ENCODE measurements at places on chromosomes 7 and 10.
A peak's percentile ranks its signal among the peaks of the same experiment; 100 is the strongest.

DNA sequence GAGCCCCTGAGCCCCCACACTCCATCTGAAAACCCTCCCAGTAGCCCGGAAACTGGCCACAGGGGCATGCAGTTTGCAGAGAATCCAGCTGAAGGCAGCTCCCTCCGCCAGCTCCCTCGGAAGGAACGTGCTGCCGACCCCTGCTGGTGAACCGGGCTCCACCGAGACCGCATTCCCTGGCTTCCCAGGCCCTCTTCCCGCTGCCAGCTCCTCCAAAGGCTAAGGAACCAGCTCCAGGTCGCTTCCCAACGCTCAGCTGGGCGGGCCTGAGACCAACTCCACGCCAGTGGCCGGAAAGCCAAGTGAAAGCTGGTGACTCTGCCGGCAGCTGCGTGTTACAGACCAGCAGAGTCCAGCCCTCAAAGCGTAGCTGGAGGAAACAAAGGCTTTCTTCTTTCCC lies 35.8 kb downstream of the GPER1 start:
- DNase-seq, result no peak

DNA sequence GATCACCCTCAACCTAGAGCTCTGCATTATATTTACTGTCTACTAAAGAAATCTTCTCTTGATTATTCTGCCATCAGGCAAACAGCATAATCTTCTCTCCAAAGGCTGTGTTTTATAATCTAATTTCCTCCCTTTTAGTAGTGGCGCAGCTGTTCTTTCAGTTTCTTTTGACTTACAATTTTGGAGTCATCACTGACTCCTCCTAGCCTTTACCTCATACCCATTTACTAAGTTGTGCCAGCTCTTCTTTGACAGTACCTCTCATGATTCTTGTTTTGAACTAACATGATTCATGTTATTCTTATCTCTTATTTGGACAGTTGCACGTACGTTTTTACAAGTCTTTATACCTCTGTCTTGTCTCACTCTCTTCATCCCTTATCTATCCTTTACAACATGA lies 113.0 kb downstream of the FOXP2 start:
- no peak for DNase-seq

DNA sequence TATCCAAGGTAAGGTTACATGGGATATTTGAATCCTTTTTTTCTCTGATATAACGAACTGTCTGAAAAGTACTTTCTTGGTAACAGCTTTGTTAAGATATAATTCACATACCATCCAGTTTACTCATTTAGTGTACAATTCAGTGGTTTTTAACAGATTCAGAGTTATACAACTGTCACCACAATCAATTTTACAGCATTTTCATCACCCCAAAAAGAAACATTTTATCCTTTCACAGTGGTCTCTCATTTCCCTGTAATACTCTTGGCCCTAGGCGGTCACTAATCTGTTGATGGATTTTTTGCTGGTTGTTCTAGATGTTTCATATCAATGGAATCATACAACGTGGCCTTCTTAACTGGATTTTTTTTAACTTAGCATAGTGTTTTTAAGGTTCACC lies 91.6 kb downstream of the GLCCI1 start:
- DNase-seq, result no peak

DNA sequence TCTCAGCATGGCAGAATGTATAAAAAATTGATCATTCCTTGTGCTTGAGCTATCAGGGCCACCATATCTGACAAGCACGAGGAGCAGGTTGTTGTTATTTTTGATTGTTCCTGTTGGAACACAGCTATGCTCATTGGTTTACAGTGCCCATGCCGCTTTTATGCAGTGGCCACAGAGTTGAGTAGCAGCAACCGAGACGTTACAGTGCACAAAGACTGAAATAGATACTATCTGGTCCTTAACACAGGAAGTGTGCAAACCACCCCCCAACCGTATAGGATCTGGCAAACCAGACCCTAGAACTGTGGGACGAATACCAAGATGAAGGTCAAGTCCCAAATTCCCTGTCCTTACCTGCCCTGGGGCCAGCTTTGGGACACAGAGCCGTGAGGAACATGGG lies 216.6 kb downstream of the KLF6 start:
- no peak for DNase-seq

DNA sequence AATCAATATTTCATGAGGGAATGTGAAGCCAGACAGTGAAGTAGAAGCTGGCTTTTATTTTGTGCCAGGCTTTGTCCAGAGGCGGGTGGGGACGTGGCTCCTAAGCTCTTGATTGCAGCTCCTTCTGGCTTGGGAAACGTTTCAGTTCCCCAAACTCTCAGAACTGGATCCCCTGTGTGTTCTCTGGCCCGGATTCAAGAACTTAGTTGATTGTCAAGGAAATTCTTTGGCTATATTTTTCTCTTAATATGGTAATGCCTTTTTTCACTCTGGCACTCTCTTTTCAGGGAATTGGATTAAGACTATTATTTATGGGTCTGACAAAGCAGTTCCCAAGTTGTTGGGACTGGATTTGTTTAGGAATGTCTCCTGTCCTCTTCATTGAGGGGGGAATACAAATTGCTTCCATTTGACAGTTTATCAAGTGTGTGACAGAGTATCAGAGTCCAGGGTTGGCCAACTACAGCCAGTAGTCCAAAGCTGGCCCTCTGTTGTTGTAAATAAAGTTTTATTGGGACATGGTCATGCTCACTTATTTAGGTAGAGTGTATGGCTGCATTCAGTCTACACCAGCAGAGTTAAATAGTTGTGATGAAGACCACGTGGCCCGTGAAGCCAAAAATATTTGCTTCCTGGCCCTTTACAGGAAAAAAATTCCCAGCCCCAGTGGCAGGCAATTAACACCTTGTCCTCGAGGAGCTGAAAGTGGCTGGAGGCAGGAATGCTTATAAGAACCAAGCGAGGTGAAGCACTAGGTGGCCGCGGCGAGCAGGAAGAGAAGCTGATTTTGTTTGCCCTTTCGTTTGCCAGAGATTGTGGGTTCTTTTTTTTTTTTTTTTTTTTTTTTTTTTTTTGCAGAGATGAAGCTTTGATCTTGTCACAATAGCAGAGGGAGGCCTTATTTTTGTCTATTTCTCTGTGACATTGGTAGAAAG lies 34.3 kb downstream of the HTRA1 start:
- no peak for DNase-seq

- no peak for DNase-seq
These were observed 60.3 kb downstream of the COBL start for GRCh38 chr7:51256209-51256781.

GRCh38 chr7:152112829-152113228 lies 87.4 kb downstream of the GALNT11 start:
- no peak for DNase-seq

DNA sequence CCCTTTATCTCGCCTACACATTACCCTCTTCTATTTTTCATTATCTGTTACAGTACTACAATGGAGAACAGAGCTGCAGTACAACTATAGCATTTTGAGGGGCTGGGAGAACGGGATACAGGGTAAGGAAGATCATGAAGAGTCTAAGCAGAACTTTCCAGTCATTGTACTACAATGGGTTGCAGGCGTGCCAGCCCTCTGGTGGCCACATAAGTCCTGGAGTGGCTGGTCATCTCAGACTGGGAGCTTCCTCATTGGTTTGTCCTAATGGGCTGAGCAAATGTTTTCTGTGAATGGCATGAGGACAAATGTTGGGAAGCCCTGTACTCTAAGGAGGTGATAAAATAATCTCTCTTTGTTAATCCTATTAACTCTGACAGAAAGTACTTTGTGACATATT lies 33.0 kb downstream of the TMEM106B start:
- DNase-seq, result no peak

GRCh38 chr7:35728412-35729060 lies 33.6 kb upstream of the HERPUD2 start:
- no peak for DNase-seq

DNA sequence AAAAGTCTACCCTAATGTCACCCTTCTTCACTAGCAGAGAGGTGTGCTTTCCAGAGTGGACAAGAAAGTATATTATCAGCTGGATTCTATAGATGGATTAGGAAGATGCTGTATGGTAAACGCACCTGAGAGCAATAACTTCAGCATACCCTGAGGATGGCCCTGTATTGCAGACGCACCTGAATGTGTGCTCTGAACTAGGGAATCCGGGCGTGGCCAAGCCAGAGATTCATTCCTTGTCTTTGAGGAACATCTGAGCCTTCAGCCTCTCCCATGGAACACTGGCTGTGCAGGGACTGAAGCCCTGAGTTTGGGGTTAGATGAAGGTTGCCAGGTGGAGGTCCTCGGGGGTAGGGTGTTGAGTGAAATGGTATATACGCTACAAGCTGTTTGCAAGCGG lies 66.2 kb upstream of the NFE2L3 start:
- no peak for DNase-seq

DNA sequence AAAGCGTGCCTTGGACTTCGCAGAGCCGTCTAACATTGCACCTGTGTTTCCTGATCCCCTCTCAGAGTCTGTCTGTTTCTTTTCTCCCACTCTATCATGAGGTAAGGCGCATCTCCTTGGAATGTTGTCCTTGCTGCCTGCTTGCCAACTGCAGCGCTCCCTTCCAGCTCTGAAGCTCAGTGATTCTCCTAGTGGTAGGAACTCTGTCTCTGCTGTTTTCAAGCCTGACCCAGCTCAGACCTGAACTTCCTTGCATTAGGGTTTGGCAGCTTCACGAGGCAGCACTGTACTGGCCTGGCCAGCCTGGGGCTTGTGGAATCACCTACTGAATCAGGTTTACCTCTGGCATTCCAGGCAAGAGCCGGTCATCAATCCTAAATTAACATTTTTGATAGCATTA lies 123.9 kb downstream of the CREB5 start:
- no peak for DNase-seq

GRCh38 chr10:100508691-100509150 lies 10.9 kb downstream of the SEC31B start:
- DNase-seq, result peak; percentile 44

DNA sequence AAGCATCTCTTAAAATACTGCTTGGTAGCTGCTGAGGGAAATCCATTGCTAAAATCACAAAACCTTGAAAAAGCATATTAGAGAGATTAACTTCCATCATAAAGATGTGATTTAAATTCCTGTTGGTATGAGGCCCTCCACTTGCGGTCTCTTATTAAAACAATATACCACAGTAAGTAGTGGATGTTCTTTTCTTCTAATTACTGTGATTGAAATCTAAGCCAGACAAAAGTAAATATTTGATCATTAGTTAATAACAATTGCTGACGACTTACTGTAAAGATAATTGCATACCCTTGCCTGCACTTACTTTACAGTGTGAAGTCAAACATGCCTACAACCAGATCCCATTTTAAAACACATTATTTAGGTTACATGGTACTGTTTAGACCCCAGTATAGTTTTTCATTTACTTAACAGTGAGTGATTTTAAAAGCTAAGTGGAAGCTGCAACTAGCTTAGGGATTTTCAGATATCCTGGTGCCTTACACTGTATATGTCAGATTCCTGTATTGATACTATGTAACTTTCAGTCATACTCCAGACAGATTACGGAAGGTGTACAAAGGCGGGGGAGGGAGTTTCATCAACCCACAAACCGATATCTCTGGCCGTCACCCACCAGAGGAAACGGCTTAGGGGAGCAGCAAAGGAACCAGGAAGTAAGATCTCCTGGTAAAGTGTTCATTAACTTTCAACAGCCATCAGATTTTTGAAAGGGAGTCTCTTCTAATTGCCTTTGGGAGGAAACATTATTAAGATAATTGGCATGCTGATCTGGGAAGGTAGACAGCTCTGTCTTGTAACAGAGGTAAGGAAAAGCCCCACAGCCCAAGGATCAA lies 986 bp downstream of the NRP1 start:
- DNase-seq, result peak; percentile 24

DNA sequence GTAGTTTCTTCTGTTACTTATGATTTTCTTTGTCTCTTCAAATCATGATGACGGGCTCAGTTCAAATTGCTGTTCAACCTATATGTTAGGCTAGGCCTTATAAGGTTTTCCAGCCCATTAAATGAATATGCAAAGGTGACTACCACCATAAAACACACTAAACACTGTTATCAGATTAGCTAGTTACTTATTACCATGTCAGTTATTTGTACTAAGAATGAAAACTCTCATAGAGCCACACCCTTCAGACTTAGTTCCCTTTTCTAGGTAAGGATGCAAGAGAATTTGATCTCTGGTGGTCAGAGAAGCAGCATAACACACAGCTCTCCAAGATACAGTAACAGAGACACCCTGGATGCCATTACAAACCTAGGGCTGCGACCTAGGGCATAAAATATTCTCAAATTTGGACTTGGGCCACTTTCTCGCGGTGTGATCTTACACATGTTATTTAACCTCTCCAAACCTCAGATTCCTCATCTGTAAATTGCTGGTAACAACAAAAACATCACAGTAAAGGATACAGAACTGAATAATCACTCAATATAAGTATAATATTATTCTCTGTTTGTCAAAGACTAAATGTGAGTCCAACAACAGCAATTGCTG lies 35.6 kb downstream of the ANKMY2 start:
- no peak for DNase-seq

GRCh38 chr7:94739180-94739579 lies 83.2 kb upstream of the SGCE start:
- no peak for DNase-seq

DNA sequence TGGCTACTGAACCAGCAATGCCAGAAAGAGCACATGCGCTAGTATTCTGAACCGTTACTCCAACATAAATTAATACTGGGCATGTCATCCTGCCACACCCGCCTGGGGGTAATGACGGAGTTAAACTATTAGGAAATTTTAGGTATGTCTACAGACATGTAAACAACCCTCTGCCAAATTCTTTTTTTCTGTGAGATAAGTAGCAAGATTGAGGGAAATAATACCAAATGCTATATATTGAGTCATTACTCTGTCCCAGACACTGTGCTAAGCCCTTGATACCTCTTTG lies 7.4 kb downstream of the LSMEM1 start:
- DNase-seq, result no peak

DNA sequence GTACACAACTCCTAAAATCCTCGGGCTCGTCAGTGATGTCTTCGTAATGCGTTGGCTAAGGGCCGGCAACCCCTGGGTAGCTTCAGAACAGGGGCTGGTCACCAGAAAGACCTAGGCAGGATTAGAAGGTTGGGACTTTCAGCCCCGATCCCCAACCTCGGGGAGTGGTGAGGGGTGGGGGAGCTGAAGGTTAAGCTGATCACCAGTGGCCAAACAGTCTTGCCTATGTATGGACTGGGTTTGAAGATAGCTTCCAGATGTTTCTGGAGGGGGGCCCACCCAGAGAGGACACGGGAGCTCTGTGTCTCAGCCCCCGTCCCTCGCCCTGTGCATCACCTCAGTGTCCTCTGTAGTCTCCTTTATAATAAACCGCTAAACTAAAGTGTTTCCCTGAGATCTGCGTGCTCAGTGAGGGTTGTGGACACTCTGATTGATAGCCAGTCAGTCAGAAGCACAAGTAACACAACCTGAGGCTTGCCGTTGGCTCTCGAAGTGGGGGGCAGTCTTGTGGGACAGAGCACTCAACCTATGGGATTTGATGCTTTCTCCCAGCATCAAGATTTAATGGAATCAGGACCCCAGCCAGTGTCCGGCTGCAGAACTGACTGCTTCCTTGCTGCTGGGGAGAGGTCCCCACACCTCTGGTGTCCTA lies 10.0 kb downstream of the PPP2R2D start:
- DNase-seq, result no peak

DNA sequence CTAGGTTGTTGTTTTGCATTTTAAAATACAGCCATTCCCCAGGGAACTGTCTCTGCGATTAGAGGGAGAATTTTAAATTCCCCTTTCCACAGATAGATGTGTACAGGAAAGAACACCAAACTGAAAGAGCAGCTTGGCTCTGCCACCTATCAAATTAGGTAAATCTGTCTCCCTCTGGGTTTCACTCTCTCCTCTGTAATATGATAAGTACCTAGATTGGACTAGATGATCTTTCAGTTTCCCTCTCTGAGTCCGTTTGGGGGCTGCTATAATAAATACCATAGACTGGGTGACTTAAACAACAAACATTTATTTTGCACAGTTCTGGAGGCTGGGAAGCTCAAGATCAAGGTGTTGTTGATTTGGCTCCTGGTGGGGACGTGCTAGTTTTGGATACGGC lies 186.0 kb downstream of the KIF20B start:
- no peak for DNase-seq

Data from stimulated activated CD4-positive, alpha-beta T cell treated with anti-CD3 and anti-CD28 coated beads, Interleukin-2, amount 100 ng/mL, for 24 hours (primary cell).